ENCODE measurements at places on chromosomes 1 and 21.

DNA sequence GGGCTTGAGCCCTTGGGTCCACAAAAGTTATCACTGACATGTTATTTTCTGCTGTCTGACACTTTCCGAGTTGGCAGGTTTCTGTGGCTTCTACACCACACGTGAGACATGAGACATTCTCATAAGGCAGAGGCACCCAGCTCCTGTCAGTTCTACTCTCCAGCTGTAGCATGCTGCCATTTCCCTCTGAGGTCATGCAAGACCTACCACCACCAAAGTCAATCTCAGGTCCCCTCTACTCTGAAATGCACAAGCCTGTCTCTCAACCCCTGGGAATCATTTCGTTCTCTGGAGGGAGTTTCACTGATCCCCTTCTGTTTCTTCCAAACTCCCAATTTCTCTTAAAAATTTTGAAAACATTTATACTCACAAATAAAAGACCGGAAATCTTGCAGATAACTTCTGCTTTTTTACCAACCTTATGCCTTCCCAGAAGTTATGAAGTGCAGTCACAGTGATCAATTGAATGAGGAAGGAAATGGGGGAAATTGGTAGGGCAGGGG, 39.5 kb upstream of the CR2 start:
- no peak for DNase-seq

DNA sequence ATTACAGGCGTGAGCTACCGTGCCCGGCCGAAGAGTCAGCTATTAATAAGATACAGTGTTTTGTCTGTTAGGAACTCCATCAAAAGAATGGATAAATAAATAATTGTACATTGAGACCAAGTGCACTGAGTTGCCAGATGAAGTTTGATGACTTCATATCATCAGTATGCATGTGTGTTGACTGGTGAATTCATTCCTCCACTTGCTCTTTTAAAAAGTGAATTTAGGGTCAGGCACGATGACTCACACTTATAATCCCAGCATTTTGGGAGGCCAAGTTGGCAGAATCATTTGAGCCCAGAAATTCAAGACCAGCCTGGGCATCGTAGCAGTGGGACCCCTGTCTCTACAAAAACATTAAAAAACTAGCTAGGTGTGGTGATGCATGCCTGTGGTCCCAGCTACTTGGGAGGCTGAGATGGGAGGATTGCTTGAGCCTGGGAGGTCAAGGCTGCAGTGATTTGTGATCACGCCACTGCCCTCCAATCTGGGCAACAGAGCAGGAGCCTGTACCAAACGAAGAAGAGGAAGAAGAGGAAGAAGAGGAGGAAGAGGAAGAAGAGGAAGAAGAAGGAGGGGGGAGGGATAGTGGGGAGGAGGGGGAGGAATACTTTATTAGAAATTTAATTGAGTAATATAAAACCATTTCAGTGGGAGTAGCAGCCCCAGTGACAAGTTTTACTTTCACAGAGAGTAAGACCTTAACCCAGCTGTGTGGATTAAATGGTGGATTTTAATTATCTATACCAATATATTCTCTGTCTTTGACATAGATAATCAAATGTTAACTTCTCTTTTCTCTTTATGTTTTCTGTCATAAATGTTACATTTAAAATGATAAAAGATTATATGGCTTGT, 74.9 kb downstream of the CCDC18 start:
- DNase-seq = peak; percentile 80

DNA sequence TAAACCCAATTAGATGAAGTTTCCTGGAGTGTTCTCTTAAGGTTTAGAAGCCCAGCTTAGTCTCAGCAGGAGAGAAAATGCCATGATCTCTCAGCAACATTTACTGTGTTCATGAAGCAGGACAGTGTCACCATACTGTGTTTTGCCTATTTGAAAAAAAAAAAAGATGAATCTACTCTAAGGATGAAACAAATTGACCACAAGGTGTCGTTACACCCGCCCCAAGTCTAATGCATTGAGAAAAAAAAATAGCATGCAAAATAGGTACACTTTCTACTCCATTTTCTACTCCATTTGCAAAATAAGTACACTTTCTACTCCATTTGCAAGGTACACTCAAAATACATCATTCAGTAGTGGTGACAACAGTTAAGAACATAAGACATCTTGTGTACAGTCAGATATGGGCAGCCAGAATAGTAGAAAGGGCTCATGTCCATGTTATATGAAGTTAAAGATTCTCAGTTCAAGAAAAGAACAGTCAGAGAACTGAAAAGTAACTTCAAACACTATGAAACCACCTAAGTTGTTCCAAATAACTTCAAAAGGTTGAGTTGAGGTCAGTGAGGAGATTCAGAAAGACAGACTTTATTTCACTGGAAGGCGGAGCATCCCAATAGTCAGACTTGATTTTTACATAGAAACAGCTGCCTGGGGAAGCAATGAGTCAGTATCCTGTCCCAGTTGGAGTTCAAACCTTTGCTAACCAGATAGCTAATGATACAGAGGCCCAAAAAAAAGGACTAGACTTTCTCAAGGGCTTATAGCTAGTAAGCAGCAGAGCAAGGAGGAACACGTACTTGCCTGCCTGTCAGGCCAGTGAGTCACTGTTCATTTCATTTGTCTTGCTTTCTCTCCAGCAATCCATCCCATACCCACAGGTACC, 13.3 kb downstream of the PLPPR5 start:
- DNase-seq = peak; percentile 91

GRCh38 chr1:119742677-119743076, 26.0 kb downstream of the HMGCS2 start:
- no peak for DNase-seq

DNA sequence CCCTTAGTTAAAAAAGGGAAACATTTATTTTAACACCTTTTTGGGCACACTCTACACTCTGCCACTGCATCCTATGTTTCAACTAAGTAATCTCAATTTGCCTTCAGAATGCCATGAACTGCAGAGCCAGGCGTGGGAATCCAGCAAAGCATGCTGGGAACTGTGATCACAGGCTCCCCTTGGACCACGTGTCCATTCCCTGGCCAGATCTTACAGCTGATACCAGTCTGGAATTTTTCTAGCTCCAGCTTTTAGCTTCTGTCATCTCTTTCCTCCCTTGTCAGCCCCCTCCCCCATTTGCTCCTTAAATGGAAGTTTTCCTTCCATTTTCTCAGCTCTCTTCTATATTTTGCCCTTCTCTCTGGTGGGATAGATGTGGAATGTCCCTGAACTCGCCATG, 29.4 kb downstream of the RCSD1 start:
- DNase-seq = no peak

DNA sequence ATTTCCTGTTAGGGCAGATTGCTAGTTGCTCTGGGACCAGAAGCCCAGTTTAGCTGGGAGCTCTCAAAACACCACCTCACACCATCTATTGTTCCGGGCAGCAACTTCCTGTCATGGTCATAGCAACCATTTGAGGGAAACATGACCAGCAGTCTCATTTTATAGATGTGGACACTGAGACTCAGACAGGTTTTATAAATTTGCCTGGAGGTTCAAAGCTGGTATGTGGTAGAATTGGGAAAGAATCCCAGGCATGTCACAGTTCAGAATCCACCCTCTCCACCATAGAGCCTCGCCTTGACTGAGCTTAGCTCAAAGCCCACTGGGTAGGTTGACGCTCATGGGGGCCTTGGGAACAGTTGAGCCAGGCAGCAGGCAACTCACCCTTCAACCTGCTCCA, 14.0 kb upstream of the TRIM67 start:
- no peak for DNase-seq

- no peak for DNase-seq
These were observed 201.9 kb downstream of the TOMM20 start for GRCh38 chr1:234926559-234927311.

- no peak for DNase-seq
These were observed 1.1 kb downstream of the PGD start for GRCh38 chr1:10400013-10400412.

- no peak for DNase-seq
These were observed 258.8 kb downstream of the PLPP3 start for GRCh38 chr1:56320464-56321149.

DNA sequence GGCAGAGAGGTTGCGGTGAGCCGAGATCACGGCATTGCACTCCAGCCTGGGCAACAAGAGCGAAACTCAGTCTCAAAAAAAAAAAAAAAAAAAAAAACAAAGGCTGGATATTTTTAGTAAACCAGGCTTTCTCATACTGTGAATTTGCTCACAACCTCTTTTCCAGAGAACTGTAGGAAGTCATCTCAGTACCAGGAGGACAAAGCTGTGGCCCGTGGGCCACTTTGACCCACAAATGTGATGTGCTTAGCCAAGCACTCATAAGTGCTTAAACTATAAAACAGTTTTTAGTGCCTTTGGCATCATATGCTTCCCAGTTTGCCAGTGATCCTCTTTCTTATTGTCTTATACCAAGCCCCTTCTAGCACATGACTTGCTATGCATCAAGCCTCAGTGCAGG, 46.5 kb downstream of the RNF11 start:
- no peak for DNase-seq

DNA sequence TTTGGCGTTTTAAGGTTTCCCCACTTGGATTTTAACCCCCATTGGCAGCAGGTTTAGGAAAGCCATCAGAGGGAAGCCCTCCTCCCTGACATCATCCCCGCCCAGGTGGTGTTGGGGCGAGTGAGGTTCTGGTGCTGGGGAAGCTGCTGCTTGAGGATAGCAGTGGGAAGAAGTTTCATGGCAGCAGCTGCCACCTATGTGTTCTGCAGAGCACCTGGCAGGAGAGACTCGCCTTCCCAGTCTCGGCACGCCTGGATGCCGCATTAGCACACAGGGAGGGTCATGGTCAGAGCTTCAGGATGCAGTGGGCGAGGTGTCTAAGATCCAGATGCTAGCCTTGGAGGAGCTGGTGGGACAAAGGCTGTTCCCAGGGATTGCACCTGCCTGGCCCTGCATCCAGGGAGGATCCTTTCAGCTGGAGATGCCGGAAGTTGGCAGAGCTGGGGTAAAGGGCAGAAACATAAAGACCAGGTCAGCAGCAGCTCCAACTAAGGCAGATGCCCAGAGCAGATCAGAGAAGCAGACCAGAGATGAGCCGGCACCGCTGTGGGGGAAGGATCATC, 33.9 kb downstream of the ABCG1 start:
- DNase-seq = no peak

DNA sequence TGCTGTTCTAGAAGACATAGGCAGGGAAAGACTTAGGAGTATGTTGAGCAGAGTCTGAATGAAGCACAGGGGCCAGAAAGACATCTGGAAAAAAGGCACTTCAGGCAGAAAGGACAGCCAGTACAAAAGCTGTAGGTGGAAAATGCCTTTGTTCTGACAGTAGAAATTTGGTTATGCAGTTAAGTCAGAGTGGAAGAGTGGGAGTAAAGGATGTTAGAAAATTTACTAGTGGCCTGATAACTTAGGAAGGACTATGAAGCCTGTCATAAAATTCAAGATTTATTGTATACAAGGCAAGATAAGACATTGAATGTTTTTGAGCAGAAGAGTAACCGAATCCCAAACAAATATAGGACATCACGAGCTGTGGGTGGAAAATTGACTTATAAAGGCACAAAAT, 987.9 kb downstream of the PLA2G4A start:
- DNase-seq = peak; percentile 59

DNA sequence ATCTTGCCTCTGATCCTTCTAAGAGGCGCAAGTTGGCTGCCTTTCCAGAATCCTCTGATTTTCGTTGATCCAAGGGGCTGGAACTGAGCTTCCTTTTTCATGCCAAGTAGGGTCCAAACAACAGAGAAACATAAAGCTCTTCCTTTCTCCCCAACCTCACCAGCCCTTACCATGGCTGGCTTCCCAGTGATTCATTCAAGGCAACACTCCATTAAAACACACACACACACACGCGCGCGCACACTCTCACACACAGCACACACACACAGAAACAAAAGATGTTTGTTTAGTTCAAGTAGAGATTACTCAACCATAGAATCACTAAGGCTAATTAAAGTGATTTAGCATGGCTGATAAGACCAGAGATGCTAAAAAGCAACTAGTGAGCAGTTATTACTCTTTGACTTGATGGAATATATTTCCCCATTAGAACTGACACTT, 13.0 kb upstream of the GUCA2A start:
- DNase-seq = peak; percentile 72

DNA sequence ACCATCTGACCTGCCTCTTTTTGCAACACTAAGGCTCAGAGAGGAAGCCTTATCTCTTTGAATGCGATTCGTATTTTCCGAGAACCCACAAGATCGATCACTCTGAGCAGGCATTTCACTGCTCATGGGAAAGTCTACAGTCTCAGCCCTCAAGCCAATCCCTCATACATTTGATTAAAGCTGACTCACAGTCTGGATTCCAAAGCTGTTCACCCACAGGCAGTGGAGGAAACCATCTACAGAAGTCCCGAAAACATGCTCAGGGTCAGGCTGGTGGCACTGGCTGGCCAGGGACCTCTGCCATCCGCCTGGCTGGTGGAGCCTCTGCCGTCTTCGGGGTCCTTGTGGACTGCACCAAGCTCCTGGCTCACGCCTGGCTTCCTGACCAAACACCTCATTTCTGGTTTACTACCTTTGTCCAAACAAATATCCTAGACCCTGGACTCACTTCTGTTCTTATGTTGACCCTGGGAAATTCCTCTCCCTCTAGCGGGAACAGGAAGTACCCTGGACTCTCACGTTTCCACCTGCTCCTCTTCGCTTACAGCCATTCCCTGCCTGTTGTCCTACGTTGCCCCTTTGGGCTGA, 650.0 kb downstream of the SMYD3 start:
- DNase-seq = peak; percentile 81

DNA sequence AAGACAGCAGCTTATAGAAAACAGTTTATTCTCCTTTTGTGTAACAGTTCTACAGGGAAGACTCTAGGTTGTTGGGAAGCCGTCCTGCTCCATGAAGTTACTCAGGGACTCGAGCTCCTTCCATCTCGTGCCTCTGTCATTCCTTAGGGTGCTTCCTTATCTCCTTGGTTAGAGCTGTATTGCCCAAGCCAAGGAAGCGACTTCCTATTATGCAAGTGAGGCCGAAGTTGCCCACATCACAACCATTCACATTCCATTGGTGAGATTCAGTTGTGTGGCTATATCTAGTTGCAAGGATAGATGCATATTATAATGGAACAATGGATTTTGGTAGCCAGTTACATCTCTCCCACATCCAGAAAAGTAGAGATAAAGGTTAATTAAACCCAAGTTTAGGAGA, 9.0 kb downstream of the GSTM5 start:
- DNase-seq = peak; percentile 67

GRCh38 chr1:118272884-118273283, 87.9 kb upstream of the SPAG17 start:
- DNase-seq = no peak

DNA sequence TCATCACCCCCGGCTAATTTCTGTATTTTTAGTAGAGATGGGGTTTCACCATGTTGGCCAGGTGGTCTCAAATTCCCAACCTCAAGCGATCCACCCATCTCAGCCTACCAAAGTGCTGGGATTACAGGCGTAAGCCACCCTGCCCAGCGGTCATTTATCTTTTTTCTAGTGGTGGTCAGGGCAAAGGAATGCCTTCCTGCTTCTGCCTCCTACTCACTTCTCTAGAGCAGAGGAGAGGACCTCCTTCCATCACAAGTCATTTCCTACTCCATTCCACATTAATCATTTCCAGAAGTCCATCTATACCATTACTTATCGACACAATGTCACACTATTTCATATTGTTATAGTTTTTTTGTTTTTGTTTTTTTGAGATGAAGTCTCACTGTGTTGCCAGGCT, 13.3 kb downstream of the FBXO42 start:
- DNase-seq = peak; percentile 41

Measured in NCI-H226 (cell line).